ENCODE measurements at places on chromosomes 6 and 20. TPM values are rescaled to one million over a fixed set of nuclear protein-coding genes. Genes with fewer than 3 reads are reported as not detected.

RSPO3 gene
- 1.9 TPM for total RNA-seq

BACH2 gene
- total RNA-seq, result 2.0 TPM

MAS1 gene
- not detected for total RNA-seq

UTRN gene
- 86.0 TPM for total RNA-seq

NOX3 gene
- not detected for total RNA-seq

CD83 gene
- 3.2 TPM for total RNA-seq

PKIB gene
- total RNA-seq, result 1.0 TPM

ADGRF5 gene
- 37.4 TPM for total RNA-seq

TFAP2A gene
- total RNA-seq, result 0.79 TPM

PI16 gene
- total RNA-seq, result 28.2 TPM

TP53TG5 gene
- 2.0 TPM for total RNA-seq

FBXO9 gene
- 67.7 TPM for total RNA-seq

PRSS35 gene
- 2.5 TPM for total RNA-seq

ENPP5 gene
- 5.7 TPM for total RNA-seq

TOX2 gene
- 0.73 TPM for total RNA-seq

PAX1 gene
- total RNA-seq, result not detected

All from left cardiac atrium (tissue), 4 donors.